Inflammatory macrophage (primary cell): ENCODE measurements at places on chromosomes 11 and 22.

DNA sequence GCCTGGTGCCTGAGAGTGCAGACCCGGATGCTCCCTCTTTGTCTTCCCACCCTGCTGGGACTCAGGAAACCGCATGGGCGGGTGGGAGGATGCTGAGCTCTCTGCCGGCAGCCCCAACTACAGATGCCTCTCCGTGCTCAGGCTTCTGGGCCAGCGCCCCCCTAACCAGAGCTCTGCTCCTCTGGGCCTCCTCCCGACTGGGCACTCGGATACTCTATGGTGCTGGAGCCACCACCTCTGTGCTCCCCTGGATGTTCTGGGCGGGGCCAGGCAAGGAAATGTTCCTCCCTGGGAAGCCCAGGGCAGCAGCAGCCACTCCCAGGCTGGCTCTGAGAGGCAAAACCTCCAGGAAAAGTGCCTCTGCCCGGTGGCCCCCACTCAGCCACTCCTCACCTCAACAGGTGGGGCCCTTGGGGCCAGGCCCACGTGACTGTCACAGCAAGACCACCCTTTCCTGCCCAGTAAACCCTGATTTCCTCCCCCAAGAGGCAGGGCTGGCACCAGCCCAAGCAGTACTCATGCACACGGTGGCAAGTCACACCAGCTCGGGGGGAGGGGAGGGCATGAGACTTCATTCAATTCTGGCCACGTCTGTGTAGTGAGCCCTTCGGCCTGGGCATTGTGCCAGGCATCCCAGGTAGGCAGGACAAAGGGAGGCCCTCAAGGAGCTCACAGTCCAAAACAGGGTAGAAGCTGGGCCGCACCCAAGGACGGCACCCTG, 54.7 kb upstream of the TCF20 start:
- DNase-seq = no peak

DNA sequence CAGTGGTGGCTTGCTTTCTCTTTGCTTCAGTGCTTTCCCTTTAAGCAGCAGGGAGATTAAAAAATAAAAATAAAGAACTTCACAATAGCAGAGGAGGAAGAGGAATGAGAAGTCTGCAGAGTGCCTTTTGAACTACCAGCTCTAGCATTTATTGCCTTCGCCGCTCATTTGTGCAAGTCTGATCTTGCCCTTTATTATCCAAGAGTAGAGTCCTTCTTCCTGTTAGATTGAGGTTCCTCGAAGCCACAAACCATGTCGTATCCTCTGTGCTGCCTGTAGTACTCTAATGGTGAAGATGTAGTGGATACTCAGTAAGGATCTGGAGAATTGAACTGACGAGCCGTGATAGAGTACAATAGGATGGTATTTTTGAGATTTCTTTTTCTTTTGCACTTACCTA, 101.2 kb upstream of the RAG2 start:
- no peak for DNase-seq

DNA sequence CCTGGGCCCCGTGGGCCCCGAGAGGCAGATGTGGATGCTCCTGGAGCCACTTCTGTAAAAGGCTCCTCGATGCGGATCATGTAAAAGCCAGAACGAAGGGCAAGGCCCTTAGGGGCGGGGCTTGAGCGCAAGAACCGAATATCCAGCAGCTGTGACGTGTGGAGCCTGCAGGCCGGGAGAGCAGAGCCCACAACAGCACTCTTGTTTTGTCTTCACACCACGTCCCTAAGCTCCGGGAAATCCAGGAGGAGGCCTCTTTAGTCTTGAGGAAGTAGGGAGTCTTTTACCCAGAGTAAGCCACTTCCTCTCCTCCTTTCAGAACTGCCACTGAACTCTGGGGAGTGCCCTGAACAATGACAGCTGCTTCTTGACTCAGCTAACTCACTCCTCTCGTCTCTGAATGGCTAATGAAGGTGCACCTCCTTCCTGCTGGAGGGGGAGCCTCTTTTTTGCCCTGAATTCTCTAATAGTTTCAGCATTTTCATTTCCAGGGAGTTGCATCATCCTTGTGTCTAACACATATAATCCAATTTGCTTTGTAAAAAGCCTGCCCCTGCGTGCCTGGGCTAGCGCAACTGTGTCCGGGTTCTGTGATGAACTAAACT, 12.5 kb downstream of the L3MBTL2 start:
- peak; percentile 85 for DNase-seq

GRCh38 chr11:66426314-66426713, 5.5 kb downstream of the NPAS4 start:
- no peak for DNase-seq
